ENCODE measurements at places on chromosomes 16 and 17.

DNA sequence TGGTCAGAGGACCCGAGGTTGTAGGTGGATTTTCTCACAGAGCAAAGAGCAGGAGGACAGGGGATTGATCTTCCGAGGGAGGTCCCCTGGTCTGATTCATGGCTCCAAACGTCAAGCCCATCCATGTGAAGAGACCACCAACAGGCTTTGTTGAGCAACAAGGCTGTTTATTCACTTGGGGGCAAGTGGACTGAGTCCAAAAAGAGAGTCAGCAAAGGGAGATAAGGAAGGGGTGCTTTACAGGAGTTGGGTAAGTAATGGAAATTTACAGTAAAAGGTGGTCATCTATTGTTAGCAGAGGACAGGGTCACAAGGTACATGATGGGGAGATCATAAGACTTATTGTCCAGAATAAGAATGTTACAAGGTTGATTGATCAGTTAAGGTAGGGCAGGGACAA lies 2285.8 kb downstream of the TP53TG3F start:
- no peak for DNase-seq

DNA sequence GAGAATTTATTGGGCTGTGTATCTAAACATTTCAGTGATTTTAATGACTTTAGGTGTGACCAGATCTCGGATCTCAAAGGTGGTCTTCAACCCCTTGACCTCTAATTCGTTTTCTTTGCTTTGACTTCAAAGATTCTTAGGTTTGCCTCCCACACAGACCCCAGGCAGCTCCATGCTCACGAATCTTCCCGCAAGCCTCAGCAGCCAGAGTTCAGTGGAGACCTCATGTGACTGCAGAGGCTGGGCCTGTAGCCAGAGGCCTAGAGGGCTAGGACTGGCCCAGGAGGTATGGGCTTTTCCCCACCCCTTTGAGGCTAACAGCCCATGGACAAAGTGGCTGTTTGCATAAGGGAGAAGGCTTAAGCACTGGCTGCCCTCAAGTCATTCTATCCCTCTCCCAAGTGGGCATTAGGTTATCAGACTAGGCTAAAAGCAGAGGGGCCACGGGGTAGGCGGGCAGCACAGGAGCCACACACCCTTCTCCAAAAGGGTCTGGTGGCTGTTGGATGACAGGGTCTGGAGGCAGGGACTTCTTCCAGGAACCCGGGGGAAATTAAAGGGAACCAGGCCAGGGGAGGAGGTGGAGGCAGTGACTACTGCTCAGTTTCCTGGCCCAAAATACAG lies 3.0 kb downstream of the HIRIP3 start:
- DNase-seq: no peak

GRCh38 chr17:36812762-36813161 lies 124.5 kb upstream of the LHX1 start:
- peak; percentile 11 for DNase-seq

- no peak for DNase-seq
These were observed 14.7 kb upstream of the ZG16 start for GRCh38 chr16:29763326-29763725.

- no peak for DNase-seq
These were observed 1503.0 kb upstream of the CDH8 start for GRCh38 chr16:63539276-63539675.

DNA sequence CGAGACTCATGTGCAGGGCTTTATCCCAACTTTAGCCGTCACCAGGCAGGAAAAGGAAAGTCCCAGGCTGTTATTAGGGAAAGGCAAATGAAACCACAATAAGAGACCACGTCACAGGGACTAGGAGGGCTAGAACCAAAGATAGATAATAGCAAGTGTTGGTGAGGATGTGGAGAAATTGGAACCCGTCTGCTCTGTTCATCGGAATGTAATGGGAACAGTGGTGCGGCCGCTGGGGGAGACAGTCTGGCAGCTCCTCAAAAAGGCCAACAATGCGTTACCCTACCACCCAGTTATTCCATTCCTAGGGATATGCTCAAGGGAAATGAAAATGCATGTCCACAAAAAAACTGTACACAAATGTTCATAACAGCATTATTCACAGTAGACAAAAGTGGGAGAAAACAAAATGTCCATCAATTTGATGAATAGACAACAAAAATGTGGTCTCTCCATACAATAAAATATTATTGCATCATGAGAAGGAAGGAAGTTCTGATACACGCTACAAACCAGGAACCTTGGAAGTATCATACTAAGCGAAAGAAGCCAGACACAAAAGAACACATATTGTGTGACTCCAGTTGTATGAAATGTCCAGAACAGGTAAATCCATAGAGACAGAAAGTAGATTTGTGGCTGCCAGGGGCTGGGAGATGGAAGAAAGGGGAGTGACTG lies 19.5 kb upstream of the USP10 start:
- no peak for DNase-seq

DNA sequence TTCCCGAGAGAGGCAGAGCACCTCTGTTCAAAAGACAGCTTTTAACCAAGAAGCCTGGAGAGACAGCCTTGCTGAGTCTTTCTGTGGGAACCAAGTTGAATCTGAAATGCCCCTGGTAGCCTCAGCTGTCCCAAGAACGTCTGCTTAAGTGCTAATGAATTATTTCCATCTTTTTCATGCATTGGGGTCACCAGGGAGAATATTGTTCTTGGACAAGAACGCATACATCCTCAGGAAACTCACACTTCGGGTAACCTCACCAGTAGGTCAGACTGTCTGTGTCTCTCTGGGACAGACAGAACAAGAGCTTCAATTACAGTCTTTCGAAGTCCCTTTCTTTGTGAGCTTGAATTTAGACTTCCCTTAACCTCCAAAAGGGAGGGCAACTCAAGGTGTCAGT lies 134.6 kb upstream of the ADAMTS18 start:
- DNase-seq: no peak

GRCh38 chr17:17668775-17669579 lies 12.3 kb upstream of the RAI1 start:
- DNase-seq: no peak

DNA sequence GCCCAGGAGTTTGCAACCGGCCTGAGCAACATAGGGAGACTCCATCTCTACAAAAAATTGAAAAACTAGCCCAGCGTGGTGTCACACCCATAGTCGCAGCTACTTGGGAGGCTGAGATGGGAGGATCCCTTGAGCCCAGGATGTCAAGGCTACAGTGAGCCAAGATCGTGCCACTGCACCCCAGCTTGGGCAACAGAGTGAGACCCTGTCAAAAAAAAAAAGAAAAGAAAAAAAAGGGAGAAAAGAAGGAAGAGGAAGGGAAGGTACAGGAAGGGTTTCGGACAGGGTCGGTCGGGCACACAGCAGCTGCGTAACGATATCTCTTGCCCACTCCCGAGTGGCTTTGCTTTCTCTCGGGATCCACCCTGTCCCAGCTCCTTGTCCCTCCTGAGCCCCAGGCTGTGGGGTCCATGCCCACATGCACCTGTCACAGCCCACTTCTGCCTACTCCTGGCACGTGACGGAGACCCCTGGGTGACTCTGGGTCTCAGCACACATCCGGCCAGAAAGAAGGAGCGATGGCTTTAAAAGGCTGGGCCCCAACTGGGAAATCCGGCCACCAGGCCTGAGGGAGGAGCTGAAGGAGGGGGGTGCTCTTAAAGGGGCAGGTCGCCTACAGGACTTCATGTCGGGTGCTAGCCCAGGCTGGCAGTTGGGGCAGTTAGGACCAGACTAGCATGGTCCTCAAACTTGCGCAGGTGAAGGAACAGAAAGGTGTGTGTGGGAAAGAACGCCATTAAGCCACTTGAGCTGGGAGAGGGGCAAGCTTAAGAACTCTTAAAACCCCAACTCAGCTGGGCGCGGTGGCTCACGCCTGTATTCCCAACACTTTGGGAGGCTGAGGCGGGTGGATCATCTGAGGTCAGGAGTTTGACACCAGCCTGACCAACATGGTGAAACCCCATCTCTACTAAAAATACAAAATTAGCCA lies at the start of gene GHDC:
Gene GHDC (minus strand): TSS at position 526 of the 931 bp plus-strand sequence. CDS start 913 bp downstream, outside the sequence.
- peak; percentile 64 for DNase-seq

- no peak for DNase-seq
These were observed 21.5 kb upstream of the C1QL1 start for GRCh38 chr17:44989552-44990138.

DNA sequence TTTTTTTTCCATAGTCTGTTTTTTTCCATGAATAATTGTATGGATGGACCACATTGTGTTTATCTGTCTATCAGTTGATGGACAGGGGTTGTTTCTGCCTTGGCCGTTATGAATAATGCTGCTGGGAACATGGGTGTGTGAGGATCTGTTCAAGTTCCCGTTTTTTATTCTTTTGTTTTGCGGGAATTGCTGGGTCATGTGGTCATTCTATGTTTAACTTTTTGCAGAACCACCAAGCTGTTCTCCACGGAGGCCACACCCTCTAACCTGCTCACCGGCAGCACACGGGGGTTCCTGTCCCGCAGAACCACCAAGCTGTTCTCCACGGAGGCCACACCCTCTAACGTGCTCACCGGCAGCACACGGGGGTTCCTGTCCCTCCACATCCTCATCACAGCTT lies 5.9 kb upstream of the MSLN start:
- DNase-seq: no peak
